ENCODE measurements at places on chromosomes 1 and 21.
A peak's percentile ranks its signal among the peaks of the same experiment; 100 is the strongest.

GRCh38 chr1:36740446-36740845 is 257.7 kb upstream of the CSF3R start:
- no peak for DNase-seq

DNA sequence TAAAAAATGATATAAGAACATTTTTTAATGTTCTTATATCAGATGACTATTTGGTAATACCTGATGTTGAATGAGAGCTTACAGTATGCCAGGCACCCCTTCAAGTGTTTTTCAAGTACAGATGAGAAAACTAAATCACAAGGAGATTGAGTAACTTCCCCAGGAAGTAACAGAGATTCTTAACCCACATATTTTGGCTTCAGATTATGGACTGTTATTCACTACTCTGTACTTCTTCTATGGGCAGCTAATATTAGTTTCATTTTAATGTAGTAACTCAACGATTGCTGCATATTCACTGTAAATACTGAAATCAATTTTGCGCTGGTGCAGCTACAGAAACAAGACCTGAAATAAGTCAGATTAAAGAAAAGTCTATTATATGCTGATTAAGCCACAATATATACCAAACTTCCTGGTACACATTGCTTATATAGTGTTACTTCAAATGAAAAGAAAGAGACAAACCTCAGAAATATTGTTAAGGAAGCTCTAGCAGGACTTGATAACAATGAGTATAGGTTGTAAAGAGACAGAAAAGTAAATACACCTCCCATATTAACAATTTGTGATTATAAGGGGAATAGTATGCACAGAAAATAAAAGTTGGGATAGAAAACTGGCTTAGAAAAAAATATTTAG is 19.7 kb downstream of the DPYD start:
- DNase-seq, result no peak

DNA sequence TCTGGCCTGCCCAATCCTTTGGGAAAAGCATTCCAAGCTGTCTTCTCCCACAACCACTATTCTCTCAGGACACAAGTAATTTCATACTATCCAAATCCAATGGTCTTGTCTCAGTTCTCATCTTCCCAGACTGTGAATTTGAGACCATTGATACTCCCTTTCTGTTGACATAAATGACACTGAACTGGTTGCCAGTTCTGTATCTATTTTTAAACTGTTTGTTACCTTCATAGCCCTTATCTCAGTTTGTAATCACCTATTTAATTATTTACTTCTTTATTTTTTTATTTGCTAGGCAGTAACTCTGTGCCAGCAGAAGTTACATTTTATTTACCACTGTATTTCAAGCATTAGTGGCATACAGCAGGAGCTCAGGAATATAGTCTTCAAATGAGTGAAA is 24.0 kb downstream of the TCEANC2 start:
- DNase-seq, result no peak

- DNase-seq, result peak; percentile 20
Observed at GRCh38 chr1:221543529-221544120, 198.3 kb downstream of the DUSP10 start.

DNA sequence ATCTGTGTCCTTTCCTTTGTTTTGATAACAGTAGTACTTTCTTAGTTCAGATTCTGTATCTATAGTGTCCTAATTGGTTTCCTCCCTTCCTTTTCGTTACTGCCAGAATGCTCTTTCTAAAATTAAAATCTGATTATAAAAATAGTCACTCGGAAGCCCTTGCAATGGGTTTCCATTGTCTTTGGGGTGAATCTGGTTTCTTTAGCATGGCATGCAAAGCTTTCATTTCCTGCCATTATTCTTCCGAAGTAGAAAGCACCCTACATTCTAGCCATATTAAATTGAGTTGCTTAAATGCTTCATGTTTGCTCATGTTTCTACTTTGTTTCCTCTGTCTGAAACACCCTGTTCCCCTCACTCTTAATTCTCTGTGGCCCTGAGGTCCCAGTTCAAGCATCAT is 53.2 kb upstream of the MACF1 start:
- no peak for DNase-seq

GRCh38 chr1:15820478-15820877 is 13.0 kb upstream of the UQCRHL start:
- DNase-seq, result no peak

DNA sequence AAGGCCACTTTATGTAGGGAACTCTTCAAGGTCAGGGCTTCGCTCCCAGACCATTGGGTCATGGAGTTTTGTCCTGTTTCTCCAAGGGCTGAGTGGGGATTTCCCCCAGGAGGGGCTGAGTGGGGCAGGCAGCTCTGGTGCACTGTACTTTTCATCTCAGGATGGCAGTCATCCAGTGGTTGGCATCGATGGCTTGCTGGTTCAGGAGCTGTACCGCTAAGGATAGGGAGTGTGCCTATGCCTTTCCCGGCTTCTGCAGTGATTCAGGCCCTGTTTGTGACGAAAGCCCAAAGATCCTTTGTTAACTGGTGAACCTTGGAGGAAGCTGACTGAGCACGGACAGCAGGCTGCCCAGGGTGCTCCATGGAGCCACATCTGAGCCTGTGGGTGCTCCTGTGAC is 100.1 kb upstream of the GADD45A start:
- no peak for DNase-seq
